Activated T-helper 17 cell treated with anti-CD3 and anti-CD28 coated beads, Interleukin-2, amount 50 U/mL, for 72 hours (primary cell): ENCODE measurements at places on chromosomes 1 and 21. TPM values are rescaled to one million over a fixed set of nuclear protein-coding genes. Genes with fewer than 3 reads are reported as not detected.
A peak's percentile ranks its signal among the peaks of the same experiment; 100 is the strongest.

MIXL1 gene
- total RNA-seq = not detected

DNA sequence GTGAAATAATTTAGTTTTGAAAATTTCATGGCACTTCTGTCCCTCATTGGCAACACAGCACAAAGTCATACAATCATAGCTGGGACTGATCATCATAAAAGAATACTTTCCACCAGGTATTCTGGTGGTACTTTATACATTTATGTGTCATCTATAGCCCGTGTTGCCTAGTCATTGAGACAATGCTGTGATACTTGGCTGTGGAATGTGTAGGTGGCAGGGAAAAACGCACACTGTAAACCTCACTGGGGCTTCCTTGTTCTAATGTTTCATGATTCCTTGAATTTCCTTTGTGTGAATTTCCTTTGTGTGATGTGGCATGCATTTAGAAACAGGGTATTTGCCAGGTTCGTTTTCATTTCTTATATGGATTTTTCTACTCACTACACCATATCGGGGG lies 118.3 kb downstream of the FMN2 start:
- H3K27me3 ChIP-seq = peaks cover 3% of the 10 kb centered on the region
- no peak overlapping the region for H3K27ac ChIP-seq

GRCh38 chr1:230327892-230328284 lies 98.2 kb downstream of the PGBD5 start:
- ATAC-seq = peak; percentile 93
- H3K27ac ChIP-seq = peak overlapping the region; percentile 60
- H3K27me3 ChIP-seq = peaks cover 2% of the 10 kb centered on the region
- no peaks in the 10 kb centered on the region for H3K36me3 ChIP-seq

- no peak for ATAC-seq
- H3K4me1 ChIP-seq = no peaks in the 10 kb centered on the region
- H3K4me3 ChIP-seq = no peak overlapping the region
- no peak overlapping the region for H3K27ac ChIP-seq
- H3K27me3 ChIP-seq = no peaks in the 10 kb centered on the region
Observed at GRCh38 chr21:21963911-21964310, 965.7 kb downstream of the NCAM2 start.

- no peak overlapping the region for H3K4me3 ChIP-seq
- H3K36me3 ChIP-seq = no peaks in the 10 kb centered on the region
- no peak for ATAC-seq
- no peaks in the 10 kb centered on the region for H3K4me1 ChIP-seq
- peaks cover 68% of the 10 kb centered on the region for H3K27me3 ChIP-seq
Observed at GRCh38 chr1:152983234-152983633, 647 bp upstream of the SPRR1A start.

DNA sequence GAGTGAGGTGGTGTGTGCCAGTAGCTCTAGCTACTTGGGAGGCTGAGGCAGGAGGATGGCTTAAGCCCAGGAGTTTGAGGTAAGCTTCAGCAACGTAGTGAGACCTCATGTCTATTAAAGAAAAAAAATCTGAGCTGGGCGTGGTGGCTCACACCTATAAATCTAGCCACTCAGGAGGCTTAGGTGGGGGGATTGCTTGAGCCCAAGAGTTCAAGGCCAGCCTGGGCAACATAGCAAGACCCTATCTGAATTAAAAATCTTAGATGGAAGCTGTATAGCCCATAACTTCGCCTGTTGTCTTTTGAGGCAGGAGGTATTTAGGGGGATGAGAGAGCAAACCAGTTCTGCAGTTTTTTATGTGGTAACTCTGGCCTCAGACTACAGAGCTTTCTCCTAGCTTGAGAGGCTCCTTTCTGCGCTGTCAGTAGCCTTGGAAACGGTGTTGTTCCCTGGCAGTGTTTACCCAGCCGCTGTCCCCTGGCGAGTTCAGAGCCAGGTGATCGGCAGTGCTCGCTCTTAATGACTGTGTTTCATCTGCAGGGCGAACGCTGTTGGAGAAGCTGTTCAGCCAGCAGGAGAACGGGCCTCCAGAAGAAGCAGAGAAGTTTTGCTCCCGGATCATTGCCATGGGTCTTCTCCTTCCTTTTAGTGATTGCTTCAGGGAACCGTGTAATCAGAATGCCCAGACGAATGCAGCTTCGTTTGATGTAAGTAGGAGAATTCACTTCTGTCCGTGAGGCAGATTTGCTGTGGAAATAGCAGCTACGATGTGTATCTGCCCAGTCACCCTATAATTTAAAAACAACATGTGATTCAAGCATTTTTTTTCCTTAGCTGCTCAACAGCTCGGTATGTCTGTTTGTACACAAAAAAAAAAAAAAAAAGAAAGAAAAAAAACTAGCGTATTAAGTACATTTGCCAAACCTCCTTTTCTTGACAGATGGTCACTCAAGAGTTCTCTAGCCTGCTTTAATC lies 31.2 kb downstream of the FMN2 start:
- no peaks in the 10 kb centered on the region for H3K4me1 ChIP-seq
- no peak overlapping the region for H3K4me3 ChIP-seq
- no peaks in the 10 kb centered on the region for H3K27me3 ChIP-seq
- no peak for ATAC-seq
- no peak overlapping the region for H3K27ac ChIP-seq
- H3K36me3 ChIP-seq = no peaks in the 10 kb centered on the region
